ENCODE measurements at places on chromosomes 7 and 10. TPM values are rescaled to one million over a fixed set of nuclear protein-coding genes. Genes with fewer than 3 reads are reported as not detected.

GRCh38 chr7:135290594-135290993, 57.0 kb downstream of the STRA8 start:
- peak; percentile 45 for DNase-seq

- DNase-seq, result peak; percentile 86
These were observed 5.8 kb upstream of the POLM start for GRCh38 chr7:44087911-44088838.

GRCh38 chr10:96414303-96414702, 55.5 kb upstream of the OPALIN start:
- DNase-seq, result peak; percentile 22

DNA sequence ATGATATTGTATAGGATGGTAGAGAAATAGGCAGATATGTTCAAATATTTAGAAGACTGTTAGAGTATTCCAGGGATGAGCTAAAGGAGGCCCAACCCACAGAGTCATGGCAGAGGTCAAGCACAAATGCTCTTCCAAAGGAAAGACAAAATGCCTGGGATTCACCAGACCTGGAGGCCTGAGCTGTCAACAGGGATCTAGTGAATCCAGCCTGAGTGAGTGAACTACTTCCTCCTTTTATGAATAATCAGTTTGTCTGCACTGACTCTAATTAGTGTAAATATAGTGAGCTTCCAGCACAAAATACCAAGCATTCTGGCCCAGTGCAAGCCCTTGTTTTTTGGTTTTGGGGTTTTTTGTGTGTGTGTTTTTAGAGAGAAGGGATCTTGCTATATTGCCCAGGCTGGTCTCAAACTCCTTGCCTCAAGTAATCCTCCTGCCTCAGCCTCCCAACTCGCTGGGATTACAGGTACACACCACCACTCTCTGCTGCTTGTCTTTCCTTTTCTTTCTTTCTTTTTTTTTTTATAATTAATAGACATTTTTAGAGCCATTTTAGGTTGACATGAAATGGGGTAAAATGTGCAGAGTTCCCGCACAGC, 244.4 kb downstream of the SKIDA1 start:
- DNase-seq, result peak; percentile 26

Gene HSPB1
- 1,328 TPM for total RNA-seq

DNA sequence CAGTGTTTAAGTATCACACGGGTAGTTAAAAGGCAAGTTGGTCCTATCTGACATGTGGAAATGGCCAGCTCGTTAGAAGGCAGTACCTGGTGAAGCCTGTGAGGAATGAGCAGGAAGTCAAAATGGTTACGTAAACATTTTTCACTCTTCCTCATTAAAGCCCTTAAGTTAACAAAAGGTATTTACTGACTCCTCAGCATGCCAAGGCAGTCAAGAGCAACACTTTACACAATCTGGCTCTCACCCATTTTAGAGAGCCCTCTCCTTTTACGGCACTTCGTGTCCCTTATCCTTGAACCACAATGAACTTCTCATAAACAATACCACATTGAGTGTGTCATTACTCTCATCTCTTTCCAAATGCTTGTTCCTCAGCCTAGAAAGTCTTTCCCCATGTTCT, 11.0 kb upstream of the RSBN1L start:
- no peak for DNase-seq

GRCh38 chr7:15750727-15751126, 64.2 kb upstream of the MEOX2 start:
- DNase-seq, result no peak

- DNase-seq, result no peak
These were observed 25.9 kb downstream of the ZNF277 start for GRCh38 chr7:112232212-112232978.

Gene MEST
- total RNA-seq, result 9.3 TPM

GRCh38 chr10:49611816-49612512, 1.9 kb downstream of the SLC18A3 start:
- peak; percentile 38 for DNase-seq

Gene COL13A1
- 5.7 TPM for total RNA-seq
